ENCODE measurements at places on chromosomes 4 and X. TPM values are rescaled to one million over a fixed set of nuclear protein-coding genes. Genes with fewer than 3 reads are reported as not detected.

GRCh38 chr4:174429701-174430410 is 92.4 kb downstream of the HPGD start:
- DNase-seq: no peak

GRCh38 chrX:27660878-27661277 is 70.7 kb downstream of the DCAF8L2 start:
- no peak for DNase-seq

DNA sequence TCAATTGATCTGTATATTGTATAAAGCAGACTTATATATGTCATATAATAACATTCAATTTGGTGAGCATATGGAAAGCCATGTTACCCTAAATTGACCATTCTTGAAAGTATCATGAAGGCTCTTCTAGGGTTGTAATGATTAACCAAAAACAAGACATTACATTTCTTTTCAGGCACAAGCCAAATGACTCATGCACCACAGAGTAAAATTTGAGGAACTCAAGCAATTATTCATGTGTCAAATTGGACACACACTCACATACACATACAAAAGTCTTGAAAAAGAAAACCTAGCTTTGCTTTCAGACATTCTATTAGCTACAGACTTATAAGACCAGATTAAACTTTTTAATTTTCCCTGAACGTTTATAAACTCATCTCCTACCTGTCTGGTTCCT is 146.5 kb upstream of the PCDH18 start:
- no peak for DNase-seq

GRCh38 chr4:140568507-140569306 is at the start of gene UCP1:
UCP1 (minus strand) TSS chr4:140568961; CDS start chr4:140568729, 232 bp downstream.
- peak; percentile 58 for DNase-seq

- DNase-seq: no peak
Measured at GRCh38 chr4:69974631-69975030, 9.1 kb upstream of the CSN2 start.

GRCh38 chr4:169859366-169860216 is 101.8 kb upstream of the HPF1 start:
- DNase-seq: no peak

DNA sequence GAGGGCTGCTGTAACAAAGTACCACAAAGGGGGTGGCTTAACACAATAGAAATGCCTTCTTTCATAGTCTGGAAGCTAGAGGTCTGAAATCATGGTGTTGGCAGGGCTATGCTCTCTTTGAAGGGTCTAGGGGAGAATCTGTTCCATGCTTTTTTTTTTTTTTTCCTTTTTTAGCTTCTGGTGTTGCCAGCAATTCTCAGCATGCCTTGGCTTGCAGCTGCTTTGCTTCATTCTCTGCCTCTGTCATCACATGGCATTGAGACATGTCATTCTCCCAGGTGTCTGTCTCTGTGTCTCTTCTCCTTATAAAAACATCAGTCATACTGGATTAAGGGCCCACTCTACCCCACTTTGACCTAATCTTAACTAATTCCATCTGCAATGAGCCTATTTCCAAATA is 78.6 kb upstream of the BOD1L1 start:
- peak; percentile 28 for DNase-seq

DNA sequence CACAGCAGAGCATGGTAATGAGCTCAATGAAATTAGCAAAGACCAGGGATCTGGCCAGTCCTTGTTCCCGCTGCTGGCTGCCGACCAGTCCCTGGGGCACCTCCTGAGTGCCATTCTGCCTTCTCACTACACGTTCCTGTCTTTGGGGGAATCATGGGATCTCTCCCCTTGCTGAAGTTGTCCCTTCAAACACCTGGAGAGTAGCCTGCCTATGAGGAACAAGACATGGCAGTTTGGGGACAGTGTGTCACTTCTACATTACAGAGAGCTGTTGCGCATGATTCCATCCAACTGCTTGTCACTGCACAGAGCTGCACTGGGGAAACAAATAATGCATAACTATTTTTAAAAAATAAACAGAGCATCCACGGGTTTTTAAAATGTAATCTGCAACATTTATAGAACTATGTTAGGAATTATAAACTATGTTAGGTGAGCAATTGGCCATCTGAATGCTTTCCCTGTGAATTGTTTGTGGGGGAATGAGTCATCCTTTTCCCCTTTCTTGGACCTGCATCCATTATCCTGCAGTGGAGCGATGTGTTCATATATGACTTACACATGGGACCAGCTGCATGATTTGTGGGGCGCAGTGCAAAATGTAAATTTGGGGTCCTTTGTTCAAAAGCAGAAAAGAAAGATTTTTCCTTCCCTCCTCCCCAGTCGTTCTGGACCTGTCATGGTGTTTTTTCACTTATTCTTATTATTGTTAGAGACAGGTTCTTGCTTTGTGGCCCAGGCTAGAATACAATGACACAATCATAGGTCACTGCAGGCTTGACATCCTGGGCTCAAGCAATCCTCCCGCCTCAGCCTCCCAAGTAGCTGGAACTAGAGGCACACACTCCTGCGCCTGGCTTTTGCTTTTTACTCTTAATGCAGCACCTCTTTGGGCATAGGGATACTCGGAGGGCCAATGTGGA is 115.0 kb upstream of the TBL1X start:
- DNase-seq: no peak

DNA sequence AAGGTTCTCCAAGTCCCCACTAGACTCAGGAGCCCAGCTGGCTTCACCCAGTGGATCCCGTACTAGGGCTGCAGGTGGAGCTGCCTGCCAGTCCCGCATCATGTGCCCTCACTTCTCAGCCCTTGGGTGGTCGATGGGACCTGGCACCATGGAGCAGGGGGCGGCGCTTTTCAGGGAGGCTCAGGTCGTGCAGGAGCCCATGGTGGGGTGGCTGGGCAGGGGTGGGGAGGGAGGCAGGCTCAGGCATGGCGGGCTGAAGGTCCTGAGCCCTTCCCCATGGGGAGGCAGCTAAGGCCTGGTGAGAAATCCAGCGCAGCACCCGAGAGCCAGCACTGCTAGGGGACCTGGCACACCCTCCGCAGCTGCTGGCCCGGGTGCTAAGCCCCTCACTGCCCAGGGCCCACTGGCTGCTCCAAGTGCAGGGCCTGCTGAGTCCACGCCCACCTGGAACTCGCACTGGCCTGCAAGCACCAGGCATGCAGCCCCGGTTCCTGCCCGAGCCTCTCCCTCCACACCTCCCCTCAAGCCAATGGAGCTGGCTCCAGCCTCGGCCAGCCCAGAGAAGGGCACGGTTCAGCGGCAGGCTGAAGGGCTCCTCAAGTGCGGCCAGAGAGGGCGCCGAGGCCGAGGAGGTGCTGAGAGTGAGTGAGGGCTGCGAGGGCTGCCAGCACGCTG is 72.7 kb upstream of the SLIT2 start:
- no peak for DNase-seq

GRCh38 chr4:6464842-6465588 is 7.4 kb downstream of the PPP2R2C start:
- no peak for DNase-seq

DNA sequence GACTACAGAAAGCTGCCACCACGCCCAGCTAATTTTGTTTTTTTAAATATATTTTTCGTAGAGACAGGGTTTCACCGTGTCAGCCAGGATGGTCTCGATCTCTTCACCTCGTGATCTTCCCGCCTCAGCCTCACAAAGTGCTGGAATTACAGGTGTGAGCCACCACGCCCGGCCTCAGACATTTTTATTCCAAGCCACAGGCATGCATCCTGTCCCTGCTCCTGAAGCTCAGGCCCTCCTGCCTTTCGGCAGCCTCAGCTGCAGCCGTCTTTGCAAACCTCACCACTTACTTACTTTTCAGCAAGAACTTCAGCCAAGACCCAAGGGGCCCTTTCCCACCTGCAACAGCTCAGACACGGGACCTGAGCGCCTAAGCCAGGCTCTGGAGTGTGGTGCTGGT is 26.0 kb downstream of the FAM53A start:
- no peak for DNase-seq

DNA sequence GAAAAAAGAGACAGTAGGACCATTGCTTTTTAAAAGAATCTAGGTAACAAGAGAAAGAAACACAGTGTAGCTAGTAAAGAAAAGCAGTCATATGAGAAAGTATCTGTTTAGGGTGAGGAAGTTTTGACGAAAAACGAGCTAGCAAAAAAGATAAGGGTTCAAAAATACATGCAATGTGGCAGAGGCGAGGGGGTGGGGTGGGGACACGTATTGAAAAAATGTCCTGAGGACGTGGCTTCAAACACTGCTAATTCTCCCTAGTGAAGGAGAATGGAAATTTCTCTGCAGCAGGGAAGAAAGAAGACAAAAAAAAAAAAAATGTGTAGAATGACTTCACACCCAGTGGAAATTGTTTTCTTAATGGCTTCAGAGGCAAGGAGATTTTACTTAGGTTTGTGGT is 856.4 kb upstream of the INTU start:
- DNase-seq: no peak

GRCh38 chr4:2595952-2596552 is 59.6 kb downstream of the FAM193A start:
- no peak for DNase-seq

DNA sequence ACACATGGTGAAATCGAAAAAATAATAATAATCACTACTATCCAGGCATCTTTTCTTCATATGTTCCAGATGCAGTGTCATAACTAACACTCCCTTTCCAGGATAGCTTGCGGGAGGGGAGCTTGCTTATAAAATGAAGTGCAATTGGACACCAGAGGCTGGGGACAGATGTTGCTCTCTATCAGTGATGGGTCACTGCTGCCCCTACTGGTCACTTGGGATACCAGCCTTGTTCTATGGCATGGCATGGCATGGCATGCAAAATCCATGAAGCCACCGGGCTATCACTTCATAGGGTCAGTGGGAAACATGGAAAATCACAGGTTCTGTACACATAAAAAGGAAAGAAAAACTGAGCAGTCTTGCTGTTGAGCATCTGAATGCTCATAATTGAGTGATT is 168.1 kb downstream of the GLRA2 start:
- DNase-seq: no peak

- DNase-seq: no peak
Measured at GRCh38 chr4:10192331-10192730, 75.7 kb upstream of the WDR1 start.

DNA sequence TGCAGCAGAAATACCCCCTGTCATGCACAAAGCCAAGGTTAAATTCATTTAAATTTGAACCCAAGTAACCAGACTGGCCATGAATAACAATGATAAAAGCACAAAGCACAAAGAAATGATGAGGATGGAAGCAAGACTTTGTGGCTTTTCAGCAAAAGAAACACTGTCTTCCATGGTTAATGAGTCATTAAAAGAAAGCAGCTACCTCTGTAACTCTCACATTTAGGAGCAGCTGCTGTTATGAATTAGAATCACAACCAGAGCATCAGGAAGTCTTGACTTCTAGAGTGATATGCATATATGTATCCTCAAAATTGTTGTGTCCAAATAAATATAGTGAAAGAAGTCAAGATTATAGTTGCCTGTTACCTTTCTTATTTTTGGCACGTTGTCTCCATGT is 70.7 kb upstream of the RPS6KA6 start:
- DNase-seq: no peak

GRCh38 chr4:166121897-166122296 is 248.9 kb downstream of the TLL1 start:
- DNase-seq: no peak

DNA sequence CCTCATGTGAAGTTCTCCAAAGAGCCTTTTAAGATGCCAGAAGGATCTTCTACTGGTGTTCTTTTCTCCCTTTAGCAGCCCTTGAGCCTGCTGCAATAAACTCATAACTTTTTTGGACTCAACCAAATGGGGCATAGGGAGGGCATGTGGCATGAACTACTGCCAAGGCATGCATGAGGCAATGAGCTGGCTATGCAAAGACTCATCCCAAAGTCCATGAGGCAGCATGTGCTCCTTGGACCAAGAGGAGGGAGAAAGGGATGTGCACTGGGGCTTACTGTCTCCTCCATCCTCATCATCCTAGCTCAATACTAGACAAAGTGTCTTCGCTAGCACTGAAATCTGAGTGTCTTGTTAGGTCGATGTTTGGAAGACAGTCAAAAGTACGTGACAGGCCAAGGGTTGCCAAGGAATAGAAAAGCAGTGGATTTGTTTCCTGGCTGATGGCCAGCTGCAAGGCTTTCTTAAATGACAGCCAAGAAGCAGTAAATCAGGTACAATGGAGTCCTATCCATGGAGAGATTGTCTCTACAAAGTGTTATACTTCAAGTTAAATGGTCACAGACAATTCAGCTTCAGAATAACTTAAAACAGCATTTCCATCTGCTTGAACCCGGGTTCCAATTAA is 44.5 kb upstream of the ATXN3L start:
- DNase-seq: no peak

- no peak for DNase-seq
Measured at GRCh38 chr4:14771094-14771493, 231.2 kb upstream of the CPEB2 start.

Gene TMPRSS11A
- total RNA-seq: not detected

Gene DCAF12L1
- not detected for total RNA-seq

Gene RPA4
- 0.22 TPM for total RNA-seq

Gene POU3F4
- not detected for total RNA-seq

Gene ADGRL3
- total RNA-seq: 5.1 TPM

Gene GAGE12J
- not detected for total RNA-seq

Gene TEX13C
- not detected for total RNA-seq

Gene MAGEB2
- total RNA-seq: not detected

Gene CDKL2
- 0.64 TPM for total RNA-seq

Gene ARHGEF6
- total RNA-seq: 44.2 TPM
